ENCODE measurements at places on chromosomes 12 and 14.

- DNase-seq, result no peak
Observed at GRCh38 chr14:80354860-80355581, 143.7 kb upstream of the DIO2 start.

- peak; percentile 75 for DNase-seq
Observed at GRCh38 chr14:95330591-95331370, 11.1 kb upstream of the CLMN start.

DNA sequence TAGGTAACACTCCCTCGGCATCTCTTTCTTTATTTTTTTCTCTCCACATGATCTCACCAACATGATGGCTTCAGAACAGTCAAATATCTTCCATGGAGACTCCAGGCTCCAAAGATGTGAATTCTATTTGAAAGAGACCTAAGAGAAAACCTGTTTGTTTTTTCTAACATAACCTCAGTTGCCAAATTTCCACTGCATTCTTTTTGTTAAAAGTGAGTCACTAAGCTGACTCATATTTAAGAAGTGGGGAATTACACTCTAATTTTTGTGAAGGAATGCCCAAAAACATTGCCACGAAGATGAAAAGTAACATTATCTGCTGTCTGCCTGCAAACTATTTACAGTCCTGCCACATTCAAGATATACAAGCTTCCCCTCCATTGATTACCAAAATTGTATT lies 1337.6 kb downstream of the LRFN5 start:
- no peak for DNase-seq

DNA sequence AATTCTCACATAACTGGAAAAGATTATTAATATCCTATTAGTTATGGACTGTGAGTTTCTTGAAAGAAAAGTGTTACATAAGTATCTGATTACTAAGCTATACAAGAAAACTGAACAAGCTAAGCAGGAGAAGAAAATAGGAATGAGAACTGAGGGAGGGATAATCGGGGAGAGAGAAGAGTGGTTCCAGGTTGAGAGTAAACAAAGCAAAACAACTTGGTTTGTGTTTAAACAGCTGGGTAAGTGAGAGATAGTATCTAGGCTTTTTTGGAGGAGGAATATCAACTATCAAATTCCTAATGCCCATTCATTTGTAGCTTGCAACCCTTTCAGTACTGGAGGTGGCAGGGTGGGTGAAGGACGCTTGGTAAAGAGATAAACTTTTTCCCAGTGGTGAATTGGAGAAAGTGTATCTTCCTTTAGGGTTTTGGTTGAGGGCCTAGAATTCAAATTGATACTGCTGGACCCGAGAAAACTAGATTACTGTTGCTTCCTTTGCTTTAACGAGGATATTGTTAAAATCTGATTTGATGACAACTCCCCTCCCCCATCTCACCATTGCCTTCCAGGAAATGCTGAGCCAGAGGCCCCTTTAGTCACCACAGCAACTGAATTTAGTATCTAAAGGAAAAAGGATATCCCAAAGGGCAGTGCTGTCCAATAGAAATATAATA lies 2.0 kb upstream of the SLC2A3 start:
- DNase-seq, result no peak

DNA sequence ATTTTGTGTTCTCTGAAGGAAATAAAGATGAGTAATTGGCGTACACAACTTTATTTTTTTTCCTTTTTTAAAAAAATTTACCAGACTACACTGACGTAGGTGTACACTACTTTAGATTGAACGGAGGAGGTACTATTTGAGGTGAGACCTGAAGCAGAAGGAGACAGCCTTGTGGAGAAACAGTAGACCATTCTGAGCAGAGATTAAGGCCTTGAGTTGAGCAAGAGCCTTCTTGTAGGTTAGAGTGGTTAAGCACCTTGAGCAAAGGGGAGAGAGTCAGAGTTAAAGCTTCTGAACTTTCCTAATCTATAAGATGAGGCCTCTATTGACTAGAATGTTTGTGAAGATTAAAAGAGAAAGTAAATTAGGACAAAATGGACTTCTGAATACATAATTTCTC lies 2.5 kb downstream of the LEMD3 start:
- peak; percentile 53 for DNase-seq
